ENCODE measurements at places on chromosomes 7 and 10.

GRCh38 chr7:63067897-63068585 is 930.6 kb upstream of the ZNF722 start:
- DNase-seq, result no peak

GRCh38 chr10:103333934-103334520 is 16.9 kb downstream of the PCGF6 start:
- no peak for DNase-seq

- DNase-seq, result no peak
These were observed 80.1 kb downstream of the EMX2 start for GRCh38 chr10:117622471-117623184.

- no peak for DNase-seq
These were observed 160.2 kb downstream of the DKK1 start for GRCh38 chr10:52474265-52474664.

DNA sequence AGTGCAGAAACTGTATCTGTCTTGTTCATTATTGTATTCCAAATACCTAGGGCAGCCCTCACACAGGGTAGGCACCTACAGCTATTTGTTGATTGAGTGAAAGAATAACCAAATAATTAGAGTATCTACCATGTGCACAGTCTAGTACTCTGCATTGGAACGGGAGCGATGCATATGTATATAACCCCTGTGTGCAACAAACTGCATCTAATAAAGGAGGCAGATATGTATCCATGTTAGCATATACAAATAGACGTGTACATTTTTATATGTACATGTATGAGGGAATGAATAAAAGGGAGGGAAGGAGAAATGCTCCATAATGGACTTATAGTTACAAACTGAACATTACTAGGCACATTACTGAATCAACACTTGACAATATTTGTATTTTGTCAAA is 191.3 kb upstream of the PTPRZ1 start:
- DNase-seq, result no peak

DNA sequence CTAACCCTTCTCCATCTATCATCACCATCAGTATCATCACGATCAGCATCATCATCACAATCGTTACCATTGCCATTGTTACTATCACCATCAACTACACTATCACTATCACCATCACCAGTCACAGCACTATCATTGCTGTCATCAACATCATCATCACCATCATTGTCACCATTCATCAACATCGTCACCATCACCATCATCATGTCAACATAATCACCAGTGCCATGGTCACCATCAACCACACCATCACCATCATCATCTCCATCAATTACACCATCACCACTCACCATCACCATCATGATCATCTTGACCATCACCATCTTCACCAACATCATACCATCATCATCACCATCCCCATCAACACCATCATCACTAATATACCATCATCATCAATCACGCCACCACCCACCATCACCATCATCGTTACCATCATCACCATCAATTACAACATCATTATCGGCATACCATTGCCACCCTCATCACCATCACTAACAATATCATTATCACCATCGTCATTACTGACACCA is 66.5 kb downstream of the TNS3 start:
- DNase-seq, result no peak

GRCh38 chr7:88665892-88666514 is 93.5 kb upstream of the ZNF804B start:
- DNase-seq, result no peak
